HCT116 (cell line): ENCODE measurements at places on chromosomes 13 and 19. TPM values are rescaled to one million over a fixed set of nuclear protein-coding genes. Genes with fewer than 3 reads are reported as not detected.

- H3K27ac ChIP-seq: no peak overlapping the region
- no peak overlapping the region for H3K4me3 ChIP-seq
- peaks cover 3% of the 10 kb centered on the region; the same call in 1 of the 2 replicates for H3K4me1 ChIP-seq
These were observed 1.5 kb downstream of the ZNF235 start for GRCh38 chr19:44303320-44303719.

DNA sequence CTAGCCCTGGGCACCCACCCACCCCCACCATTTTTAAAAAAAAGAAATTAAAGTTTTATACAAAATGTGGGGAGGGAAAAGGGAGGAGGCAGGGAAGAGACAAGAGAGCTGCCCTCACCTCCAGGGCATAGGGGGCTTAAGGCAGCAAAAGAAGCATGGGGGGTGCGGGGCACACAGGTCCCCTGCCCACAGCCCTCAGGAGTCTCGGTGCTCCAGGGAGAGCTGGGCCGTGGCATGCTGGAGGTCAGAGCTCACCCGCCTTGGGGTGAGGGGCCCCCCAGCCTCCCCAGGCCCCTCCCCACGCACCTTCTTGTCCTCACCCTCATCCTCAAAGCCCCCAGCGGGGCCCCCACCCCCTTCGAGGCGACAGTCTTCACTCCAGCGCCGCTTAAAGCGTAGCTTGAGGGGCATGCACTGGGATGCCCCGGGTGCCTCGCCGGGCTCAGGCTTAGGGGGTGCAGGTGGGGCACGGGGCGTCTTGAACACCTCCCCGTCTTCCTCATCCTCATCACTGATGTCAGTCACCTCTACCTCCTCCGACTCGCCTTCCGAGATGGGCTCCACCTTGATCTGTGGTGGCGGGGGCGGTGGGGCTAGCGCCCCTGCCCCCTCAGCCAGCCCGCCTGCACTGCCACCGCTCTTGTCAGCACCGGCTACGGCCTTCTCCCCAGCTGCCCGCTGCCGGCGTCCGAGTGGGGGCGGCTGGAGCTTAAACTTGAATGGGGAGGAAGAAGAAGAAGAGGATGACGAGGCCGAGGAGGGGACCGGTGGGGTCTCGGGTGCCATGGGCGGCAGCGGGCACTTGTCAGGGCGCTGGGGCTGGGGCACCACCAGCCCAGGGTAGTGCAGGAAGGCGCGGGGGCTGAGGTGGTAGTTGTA lies 6.1 kb upstream of the GSK3A start:
- H3K27me3 ChIP-seq: no peaks in the 10 kb centered on the region
- no peak overlapping the region; the same call in 1 of the 2 replicates for H3K27ac ChIP-seq
- no peak for DNase-seq
- peaks cover 7% of the 10 kb centered on the region; the same call in 1 of the 2 replicates for H3K36me3 ChIP-seq
- peaks cover 26% of the 10 kb centered on the region for H3K4me1 ChIP-seq

GRCh38 chr13:113638806-113639205 lies 19.2 kb downstream of the ATP4B start:
- no peak overlapping the region for H3K4me3 ChIP-seq
- H3K27ac ChIP-seq: no peak overlapping the region
- no peaks in the 10 kb centered on the region for H3K4me1 ChIP-seq
- DNase-seq: no peak

GRCh38 chr13:113669755-113670341 lies 2.8 kb downstream of the GRK1 start:
- DNase-seq: no peak
- H3K36me3 ChIP-seq: no peaks in the 10 kb centered on the region
- H3K4me3 ChIP-seq: no peak overlapping the region
- H3K27me3 ChIP-seq: no peaks in the 10 kb centered on the region
- no peaks in the 10 kb centered on the region for H3K4me1 ChIP-seq

Gene FGF21
- 0.81 TPM for total RNA-seq
